ENCODE measurements at places on chromosomes 7 and 10.

DNA sequence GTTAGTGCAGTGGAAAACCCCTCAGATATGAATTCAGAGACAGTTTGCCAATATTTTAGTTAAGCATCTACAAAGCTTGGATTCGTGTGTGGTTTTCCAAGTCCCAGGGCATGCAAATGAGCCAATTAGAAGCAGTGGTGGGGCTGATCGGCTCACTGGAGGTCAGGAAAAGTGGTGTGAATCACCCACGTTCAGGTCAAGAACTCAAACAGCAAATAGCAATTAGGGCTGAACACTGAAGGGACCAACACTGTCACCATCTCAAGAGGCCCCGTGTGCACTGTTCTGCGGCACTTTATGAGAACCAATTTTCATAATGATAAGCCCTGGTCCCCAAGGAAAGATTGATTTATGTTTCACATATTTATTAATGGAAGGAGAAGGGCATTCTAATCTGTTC lies 68.9 kb downstream of the ADARB2 start:
- DNase-seq = no peak

- DNase-seq = no peak
Observed at GRCh38 chr10:98420786-98421185, 5.8 kb upstream of the PYROXD2 start.

- DNase-seq = no peak
Observed at GRCh38 chr7:129612112-129613015, 844 bp downstream of the NRF1 start.

- DNase-seq = no peak
Observed at GRCh38 chr7:44764081-44764480, 15.4 kb downstream of the ZMIZ2 start.

DNA sequence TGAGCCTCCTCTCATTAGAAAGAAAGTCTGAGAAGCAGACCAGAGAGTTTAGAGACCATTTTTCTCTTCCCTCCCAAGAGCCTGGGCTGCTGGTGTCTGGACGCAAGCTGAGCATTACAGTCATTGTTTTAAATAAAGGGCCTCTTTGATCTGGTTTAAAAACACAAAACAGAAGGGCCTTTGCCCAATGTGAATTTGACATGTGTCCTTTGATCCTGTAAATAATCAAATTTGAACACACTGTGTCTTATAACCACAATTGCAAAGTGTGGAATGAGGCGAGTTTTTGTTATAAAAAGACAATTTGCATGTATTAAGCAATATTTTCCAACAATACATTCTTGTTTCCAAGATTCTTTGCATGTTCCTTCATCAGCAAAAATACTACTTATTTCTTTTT lies 158.5 kb downstream of the C7orf25 start:
- DNase-seq = no peak

- no peak for DNase-seq
Observed at GRCh38 chr10:126880926-126881325, 24.3 kb upstream of the DOCK1 start.

DNA sequence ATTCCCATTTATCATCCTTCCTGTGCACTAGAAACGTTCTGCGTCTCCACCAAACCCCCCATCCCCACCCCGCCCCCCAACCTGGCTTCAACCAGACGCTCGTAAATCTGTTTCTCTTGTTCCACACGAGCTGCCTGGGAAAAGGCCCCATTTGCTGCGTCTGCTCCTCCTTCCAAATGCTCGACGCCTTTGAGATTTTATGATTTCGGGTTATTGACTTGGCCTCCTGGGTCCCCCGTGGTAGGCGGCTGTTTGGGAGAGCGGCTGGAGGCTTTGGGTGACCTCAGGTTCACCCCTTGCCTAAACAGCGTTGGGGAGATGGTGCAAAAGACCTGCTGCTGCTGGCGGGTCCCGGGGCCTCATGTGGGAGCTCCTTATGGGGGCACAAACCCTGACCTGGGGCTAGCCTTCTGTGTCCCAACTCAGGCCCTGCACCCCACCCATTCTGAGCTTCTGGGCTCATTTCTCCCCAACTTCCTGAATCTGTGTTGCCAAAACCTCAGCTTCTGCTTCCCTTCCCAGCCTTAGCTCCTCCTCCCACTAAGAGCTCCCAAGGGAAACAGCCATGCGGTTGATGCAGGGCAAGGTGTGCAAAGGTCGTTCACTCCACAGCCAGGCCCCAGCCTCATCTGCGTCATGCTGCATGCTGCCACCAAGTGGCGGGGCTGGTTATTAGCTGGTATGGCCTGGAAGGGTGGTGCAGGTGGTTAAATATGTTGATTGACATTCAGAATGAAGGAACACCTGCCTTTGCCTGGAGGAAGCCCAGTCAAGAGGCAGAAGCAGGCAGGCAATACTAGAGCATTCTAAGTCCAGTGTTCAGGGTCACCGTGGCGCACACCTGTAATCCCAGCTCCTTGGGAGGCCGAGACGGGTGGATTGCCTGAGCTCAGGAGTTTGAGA lies 49.1 kb upstream of the ELN start:
- DNase-seq = no peak

- no peak for DNase-seq
Observed at GRCh38 chr7:70005891-70006260, 407.6 kb downstream of the AUTS2 start.

DNA sequence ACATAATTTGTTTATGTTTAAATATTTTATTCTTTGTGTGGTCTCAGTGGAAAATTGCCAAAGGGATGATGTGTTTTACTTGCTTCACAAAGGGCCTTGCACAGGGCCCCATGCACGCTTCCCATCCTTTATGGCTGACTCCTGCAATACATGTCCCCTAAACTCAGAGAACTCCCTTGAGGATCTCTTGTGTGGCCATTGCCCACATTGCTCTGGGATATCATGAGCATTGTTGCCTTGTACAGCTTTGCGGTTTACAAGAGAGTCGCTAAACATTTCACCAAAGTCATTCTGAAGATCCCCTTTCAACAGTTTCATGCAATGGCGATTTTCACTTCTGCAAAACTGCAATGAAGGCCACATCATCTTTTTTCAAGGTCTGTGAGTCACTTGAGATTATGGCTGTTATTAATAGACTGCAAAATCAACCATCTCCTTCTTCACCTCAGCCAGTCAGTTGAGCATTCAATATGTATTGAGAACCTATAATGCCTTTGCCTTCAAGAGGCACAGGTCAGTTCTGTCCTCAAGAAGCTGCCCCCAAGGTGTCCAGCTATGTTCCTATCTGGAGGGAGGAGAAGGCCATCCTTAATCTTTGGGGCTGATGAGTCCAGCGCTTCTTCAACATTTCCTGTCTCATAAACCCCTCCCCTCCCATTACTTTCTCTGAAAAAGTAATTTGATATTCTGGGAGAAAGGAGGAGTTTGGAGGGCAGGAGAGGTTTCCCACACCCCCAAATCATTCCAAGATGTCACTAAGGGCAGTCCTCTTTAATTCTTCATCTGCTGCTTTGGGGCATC lies 108.1 kb downstream of the CCDC71L start:
- no peak for DNase-seq

- no peak for DNase-seq
Observed at GRCh38 chr7:84394219-84394618, 199.6 kb upstream of the SEMA3A start.

GRCh38 chr7:80147543-80148391 lies 13.1 kb downstream of the GNAI1 start:
- no peak for DNase-seq

GRCh38 chr7:95318501-95319100 lies 5.7 kb downstream of the PON1 start:
- no peak for DNase-seq

- no peak for DNase-seq
Observed at GRCh38 chr7:19269301-19269700, 124.1 kb upstream of the FERD3L start.

DNA sequence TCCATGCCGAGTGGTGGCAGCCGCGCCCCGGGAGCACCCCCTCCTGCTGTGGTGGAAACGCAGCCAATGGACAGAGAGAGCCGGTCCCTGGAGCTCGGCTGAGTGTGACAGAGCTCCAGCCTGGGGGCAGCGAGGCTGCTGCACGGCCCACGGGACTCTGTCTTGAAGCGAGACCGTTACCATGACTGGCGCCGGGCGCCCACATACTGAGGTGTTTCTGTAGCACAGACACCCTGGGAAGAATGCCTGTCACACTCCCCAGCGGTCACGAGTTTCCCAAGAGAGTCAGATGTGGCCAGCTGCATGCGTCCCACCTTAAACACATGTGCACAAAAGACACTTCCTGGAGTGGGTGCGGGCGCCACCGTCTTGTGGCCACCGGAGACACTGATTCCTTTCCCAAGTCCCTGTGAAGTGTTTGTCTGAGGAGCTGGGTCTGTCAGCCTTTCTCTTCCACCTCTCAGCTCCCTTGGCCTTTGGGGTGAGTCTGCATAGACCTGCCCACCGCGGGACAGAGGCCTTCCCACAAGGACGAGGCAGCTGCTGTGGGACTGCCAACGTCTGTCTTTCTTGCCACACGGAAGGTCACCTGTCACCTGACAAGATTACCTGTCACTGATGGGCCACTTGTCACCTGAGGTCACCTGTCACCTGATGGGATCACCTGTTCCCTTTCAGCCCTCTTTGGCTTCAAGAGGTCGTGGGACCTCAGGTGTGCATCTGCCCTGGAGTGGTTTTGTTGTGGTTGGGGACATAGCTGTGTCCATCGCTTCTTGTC lies 94.6 kb downstream of the DNAJB6 start:
- no peak for DNase-seq

DNA sequence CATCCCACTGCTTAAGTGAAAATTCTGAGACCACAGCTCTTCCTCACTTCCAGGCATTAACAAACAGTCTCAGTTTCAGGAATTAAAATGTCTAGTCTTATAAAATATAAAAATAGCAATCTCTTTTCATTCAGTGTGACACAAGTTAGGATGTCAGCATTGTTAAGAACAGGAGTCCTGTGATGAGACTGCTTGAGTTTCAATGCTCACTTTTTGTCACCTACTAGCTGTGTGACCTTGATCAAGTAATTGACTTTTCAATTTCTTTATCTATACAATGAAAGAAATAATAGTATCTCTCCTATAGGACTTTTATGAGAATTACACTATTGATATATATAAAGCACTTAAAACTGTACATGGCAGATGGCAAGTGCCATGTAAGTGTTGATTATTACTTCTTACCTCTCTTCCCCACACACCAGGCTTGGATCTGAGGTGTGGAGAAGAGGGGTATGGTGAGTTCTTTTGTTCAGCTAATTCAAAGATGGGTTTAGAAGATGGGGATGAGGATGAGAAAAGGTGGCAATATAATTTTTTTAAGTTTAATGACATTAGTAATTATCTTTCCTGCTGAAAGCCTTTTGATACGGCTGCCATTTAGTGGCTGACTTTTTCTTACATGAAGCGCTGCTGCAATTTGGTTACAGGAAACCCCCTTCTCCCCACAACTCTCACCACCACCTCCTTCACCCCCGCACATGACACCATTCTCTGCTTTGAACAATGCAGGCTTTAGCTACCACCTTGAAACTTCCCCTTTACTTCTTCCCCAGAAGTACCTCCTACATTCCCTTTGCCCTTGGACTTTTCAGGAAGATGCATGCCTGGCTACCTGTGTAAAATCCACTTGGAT lies 20.8 kb upstream of the HYAL4 start:
- DNase-seq = peak; percentile 2

- DNase-seq = no peak
Observed at GRCh38 chr10:11018855-11019631, 1.4 kb downstream of the CELF2 start.

DNA sequence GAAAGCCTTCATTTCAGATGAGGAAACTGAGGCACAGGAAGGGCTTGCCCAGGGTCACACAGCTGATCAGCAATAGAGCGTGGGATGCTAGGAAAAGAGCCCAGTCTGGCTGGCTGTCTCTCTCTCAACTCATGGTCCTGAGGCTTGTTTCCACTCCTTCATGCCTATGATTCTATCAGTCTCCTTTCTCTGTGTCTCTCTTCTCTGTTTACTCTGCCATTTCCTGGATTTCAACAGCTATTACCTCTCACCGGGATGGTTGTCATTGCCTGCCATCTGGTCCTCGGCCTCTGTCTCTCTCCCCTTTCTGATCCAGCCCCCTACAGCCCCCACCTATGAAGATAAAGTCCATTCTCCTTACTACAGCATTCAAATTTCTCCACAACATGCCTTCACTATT lies 93.3 kb upstream of the AGBL3 start:
- DNase-seq = no peak

DNA sequence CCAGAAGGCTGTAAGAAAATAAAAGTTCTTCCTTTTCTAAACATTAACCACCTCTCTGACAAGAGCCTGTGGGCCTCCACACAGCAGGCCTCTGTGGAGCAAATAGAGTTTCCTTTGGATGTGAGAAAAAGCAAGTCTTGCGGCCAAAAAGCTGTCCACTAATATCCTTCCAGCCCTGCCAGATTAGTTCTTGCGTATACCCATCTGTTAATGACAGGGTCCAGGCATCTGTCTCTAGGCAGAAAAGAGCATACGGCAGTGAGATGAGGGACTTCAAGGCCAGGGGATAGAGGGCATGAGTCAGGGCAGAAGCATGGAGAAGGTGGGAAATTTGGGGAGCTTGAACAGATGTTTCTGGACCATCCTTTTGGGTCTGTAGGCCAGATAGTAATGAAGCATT lies 164.9 kb downstream of the NSUN6 start:
- no peak for DNase-seq

GRCh38 chr7:20545016-20545415 lies 70.5 kb upstream of the ABCB5 start:
- no peak for DNase-seq

- no peak for DNase-seq
Observed at GRCh38 chr7:5599543-5600200, 176.0 kb upstream of the TNRC18 start.

DNA sequence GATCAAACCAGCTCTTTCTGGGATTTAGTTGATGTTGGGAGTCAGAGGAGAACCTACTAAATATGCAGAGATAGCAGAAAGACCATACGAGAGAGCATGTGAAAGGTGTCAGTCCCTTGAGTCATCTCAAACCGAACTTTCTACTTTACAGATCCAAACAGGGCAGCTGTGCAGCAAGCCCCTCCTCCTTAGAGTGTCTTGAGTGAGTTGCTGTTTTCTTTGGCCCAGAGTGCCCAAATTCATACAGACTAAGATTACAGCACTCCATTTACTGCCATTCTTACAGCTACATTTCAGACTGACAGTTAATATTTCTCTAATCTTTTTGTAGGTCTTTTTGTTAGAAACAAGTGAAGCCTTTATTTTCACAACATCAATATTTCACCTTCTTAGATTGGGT lies 53.4 kb downstream of the NRCAM start:
- no peak for DNase-seq

All from activated CD8-positive, alpha-beta memory T cell treated with anti-CD3 and anti-CD28 coated beads for 4 hours (primary cell).